Inflammatory macrophage treated with lipopolysaccharide for 4 hours (primary cell): ENCODE measurements at places on chromosomes 3 and 15.
A peak's percentile ranks its signal among the peaks of the same experiment; 100 is the strongest.

DNA sequence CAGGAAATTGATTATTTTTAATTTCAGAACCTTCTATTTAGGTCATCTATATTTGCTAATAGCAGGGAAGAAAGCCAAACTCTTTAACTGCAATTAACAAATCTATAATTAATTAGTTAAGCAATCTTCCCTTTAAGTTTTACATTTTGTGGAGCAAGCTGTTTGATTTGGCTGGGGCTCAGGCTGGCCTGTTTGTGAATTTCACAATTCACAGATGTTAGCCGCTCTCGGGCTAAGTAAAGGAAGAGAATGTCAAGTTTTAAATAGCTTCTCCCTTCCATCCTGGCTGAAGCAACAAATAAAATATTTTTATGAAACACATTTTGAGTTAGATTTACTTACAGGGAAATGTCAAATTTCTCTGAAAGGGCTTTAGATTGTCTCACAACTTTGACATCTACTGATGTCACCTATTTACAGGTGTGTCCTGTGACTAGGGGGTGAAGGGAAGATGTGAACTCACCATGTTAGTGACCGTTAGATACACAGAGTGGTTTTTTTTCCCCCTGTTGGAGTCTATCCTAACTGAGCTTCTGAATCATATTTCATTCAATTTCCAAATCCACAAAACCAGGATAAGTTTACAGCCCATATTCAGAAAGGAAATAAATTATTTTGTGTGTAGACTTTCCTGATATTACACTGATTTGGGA lies 1.3 kb upstream of the TP63 start:
- no peak for DNase-seq

DNA sequence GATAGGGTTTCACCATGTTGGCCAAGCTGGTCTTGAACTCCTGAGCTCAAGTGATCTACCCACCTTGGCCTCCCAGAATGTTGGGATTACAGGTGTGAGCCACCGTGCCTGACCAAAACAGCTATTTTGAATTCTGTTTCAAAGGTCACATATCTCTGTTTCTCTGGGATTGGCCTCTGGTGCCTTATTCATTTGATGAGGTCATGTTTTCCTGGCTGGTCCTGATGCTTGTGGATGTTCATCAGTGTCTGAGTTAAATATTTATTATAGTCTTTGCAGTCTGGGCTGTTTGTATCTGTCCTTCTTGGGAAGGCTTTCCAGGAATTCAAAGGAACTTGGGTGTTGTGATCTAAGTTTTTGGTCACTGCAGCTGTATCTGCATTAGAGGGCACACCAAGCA lies 5.1 kb downstream of the PATL2 start:
- DNase-seq, result no peak

- no peak for DNase-seq
Measured at GRCh38 chr15:73495181-73495580, 52.2 kb downstream of the REC114 start.

- DNase-seq, result no peak
Measured at GRCh38 chr3:141996437-141996836, 120.0 kb downstream of the ATP1B3 start.

- DNase-seq, result no peak
Measured at GRCh38 chr3:65406470-65406869, 632.2 kb downstream of the MAGI1 start.

GRCh38 chr3:16506884-16507577 lies 6.5 kb downstream of the RFTN1 start:
- DNase-seq, result peak; percentile 36

DNA sequence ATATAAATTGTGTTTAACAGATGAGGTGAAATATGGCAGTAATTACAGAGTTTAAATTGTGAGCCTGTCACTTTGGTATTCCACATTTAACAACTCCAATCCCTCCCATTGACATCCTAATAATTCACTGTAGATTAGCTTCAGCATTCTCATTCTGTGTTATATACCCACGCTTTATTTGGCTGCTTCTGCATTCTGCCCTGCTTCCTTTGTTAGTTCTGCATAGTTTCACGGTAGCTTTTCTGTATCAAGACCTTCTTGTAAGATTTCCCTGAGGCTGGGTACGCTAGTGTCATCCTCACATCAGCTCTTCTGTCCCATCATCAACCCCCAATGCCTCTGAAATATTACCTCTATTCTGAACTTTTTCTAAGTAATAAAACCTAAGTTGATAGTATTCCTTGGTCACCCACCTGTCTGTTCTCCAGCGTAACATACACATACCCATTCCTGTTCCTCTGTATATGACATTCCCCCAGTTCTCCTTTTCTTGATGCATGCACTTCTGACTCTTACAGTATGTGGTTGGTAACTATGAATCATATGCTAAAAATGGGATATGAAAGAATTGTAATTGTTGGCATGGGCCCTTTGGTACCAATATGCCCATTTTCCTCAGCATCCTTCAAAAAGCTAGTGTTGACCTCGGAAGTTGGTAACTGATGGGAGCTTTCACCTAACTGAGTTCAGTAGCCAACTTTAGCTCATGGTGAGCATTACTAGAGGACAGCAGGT lies 171.2 kb downstream of the KLHL25 start:
- peak; percentile 90 for DNase-seq

- peak; percentile 96 for DNase-seq
Measured at GRCh38 chr3:45064512-45065372, 38.6 kb downstream of the CLEC3B start.

DNA sequence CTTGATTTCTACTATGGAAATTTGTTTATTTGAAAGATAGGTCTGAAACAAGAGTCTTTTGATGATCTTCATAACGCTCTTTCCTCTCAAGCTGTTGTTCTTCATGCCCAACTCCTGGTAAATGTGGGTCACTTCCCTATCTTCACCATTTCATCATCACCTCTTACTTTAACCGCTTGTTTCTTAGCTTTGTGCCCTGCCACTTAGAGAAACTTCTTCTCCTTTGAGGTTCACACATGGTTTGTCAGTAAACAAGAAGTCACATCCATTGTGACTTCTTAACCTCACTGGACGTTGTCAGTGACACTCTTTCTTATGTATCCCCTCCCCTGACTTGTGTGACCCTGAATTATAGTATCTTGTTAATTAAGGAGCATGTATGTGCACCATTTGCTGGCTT lies 16.9 kb upstream of the P2RY13 start:
- DNase-seq, result peak; percentile 85

DNA sequence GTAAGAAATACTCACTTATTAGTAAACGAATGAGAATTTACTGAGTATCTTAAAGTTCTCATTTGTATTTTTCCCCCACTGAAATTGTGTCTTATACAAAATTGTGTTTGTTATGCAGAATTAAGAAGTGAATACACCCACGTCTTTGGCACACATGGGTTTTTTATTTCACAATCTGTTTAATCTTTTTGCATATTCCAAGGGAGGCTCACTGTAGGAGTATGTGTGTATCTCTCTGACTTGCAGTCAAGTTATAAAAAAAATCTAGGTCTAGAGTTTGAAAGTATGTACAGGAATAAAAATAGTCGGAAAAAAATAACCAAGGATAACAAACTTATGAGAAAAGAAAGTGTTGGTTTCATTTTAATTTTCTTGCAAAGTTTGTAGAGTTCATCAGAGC lies 255.2 kb downstream of the PDCD6IP start:
- peak; percentile 31 for DNase-seq

DNA sequence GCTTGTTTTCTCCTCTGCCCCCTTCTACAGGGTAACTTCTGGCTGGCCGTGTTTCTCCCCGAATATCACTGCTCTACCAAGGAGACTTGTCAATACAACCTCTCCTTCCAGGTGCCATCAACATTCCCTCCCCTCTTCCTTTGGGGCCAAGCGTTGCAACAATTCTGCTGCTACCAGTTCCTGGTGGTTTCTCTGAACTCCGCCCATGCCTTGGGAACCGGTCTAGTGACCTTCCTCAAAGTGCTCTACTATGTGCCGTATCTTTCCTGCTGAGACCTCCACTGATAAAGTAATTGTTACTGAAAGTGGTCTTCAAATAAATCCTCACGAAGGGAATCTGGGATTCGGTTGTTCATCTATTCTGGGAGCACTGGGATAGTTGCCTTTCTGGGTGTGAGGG lies 26.2 kb downstream of the PCSK6 start:
- DNase-seq, result no peak

DNA sequence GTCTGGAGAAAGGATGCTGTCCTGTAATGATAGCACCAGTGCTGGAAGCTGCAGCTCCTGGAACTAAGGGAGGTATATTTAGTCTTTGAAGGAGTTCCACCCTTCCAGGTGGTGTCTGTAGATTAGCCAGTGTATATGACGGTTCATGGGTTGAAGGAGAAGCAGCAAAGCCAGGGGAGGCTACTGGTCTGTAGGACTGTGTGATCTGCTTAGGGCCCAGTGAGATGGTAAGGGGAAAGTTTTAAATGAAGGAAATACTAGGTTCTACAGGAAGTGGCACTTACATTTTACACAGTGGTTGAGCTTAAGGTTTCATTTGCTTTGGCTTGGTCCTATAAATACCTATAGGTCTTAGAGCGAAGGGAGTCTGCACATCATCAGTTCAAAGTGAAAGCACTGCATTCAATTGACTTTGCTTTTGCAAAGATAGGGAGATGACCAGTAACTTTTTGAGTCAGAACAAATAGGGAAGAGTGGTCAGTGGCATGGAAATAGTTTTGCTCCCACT lies 5.6 kb downstream of the SLC25A38 start:
- DNase-seq, result no peak

GRCh38 chr15:67267951-67268941 lies 13.7 kb downstream of the IQCH start:
- no peak for DNase-seq

GRCh38 chr15:51736069-51736468 lies 1.4 kb downstream of the LYSMD2 start:
- peak; percentile 54 for DNase-seq

DNA sequence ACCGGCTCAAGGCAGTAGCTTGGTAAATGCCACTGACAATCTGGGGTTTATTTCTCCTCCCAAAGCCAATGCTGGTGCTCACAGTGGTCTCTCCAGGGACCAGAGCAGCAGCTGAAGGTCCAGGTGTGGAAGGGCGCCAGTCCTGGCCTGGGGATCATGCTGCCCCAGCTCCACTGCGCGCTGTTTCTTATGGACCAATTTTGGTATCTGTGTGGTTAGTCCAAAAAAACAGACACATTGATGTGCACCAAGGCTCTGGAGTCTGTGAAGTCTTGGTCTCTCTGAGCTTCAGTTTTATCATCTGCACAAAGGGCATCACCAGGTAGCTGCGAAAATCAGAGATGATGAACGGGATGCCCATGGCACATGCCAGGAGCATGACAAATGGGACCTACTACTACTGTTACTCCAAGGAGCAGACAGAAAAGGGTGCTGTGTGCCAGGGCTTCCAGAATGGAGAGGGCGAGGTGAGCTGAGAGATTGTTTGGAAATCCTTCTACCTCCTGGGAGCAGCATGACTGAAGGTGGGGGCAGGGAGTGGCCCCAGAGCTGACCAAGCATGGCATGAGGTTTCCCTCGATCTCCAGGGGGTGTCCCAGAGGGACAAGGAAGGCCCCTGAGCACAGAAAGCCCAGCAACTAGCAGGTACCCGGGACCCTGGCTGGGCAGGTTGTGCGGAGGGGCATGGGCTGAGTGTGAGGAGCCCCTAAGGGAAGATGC lies 134.3 kb upstream of the PRR20G start:
- DNase-seq, result no peak

- DNase-seq, result no peak
Measured at GRCh38 chr3:15804553-15805095, 6.8 kb upstream of the ANKRD28 start.

- no peak for DNase-seq
Measured at GRCh38 chr3:123597561-123597960, 12.7 kb upstream of the HACD2 start.

DNA sequence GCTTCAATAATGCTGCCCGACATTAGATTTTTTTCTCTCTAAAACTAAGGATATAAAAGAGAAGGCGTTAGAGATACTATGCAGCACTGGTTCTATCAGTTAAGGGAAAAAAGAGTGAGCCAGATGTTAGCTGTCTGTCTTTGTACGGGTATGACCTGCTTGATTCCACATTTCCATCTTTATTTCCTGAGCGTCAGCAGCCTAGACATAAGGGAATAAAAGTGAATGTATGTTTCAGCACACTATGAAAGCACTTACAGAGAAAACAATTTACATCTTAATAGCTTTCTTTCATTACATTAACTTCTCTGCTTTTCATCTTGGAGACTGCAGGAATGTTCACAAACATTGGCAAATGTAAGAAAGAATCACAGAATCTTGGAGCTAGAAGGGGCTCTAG lies 319.3 kb downstream of the CTNNB1 start:
- no peak for DNase-seq

DNA sequence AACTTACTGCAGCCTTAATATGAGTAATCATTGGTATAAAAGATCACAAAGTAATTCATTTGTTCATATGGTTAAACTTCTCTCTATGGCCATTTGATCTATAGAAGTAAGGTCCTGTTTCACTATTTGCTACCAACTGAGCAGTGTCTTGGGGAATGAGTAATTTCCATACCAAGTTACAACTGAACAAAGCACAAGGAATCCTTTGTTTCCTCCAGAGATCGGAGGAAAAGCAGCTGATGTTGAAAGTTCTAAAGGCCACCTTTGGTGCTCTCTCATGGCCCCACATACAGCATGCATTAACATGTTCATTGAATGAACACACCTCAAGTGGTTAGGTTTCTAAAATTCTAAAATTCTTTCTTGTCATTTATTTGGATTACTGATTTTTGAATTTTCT lies 7.1 kb upstream of the CNTN3 start:
- DNase-seq, result no peak

GRCh38 chr3:185830018-185830797 lies 5.4 kb upstream of the IGF2BP2 start:
- DNase-seq, result no peak

GRCh38 chr3:23129117-23129516 lies 74.0 kb upstream of the UBE2E2 start:
- DNase-seq, result no peak

DNA sequence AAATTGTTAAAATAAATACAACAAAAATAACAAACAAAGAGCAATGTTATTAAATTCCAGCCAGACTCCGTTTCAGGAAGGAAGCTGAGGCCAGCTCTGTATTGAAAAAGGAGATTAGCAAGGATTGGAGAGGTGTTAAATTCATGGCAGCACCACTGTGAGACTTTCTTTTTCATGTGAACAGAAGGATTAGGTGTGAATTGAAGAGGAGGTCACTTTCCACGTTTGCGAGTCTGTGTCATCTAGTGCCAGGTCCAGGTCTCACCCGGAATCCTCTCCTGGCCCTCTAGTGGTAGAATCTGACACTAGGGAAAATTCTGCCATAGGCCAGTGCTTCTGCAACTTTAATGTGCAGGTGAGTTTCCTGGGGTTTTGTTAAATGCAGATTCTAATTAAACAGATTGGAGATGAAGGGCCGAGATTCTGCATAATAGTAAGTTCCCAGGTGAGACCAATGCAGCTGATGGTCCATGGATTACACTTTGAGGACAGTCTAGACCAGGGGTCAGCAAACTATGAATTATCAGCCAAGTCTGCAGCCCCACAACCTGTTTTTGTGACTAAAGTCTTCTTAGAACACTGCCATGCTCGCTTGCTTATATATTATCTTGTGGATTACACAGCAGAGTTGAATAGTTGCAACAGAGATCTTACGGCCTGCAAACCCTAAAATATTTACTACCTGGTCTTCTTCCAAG lies 9.2 kb upstream of the SLC6A1 start:
- DNase-seq, result peak; percentile 15
